Left ventricle myocardium inferior (tissue), 1 donor: ENCODE measurements at places on chromosomes 16 and 17. TPM values are rescaled to one million over a fixed set of nuclear protein-coding genes. Genes with fewer than 3 reads are reported as not detected.
A peak's percentile ranks its signal among the peaks of the same experiment; 100 is the strongest.

Gene DNAAF8
- 0.77 TPM for total RNA-seq

Gene PPP4C
- 32.2 TPM for total RNA-seq

Gene KATNIP
- total RNA-seq = 12.0 TPM

Gene CIITA
- 9.4 TPM for total RNA-seq

GRCh38 chr16:66846266-66846665 lies 2.1 kb downstream of the CA7 start:
- peaks cover 19% of the 10 kb centered on the region for H3K4me1 ChIP-seq
- peaks cover 62% of the 10 kb centered on the region for H3K27me3 ChIP-seq
- H3K27ac ChIP-seq = no peak overlapping the region

GRCh38 chr17:44844390-44844830 lies 3.3 kb upstream of the HIGD1B start:
- no peak overlapping the region for H3K4me3 ChIP-seq
- no peaks in the 10 kb centered on the region for H3K36me3 ChIP-seq
- peaks cover 15% of the 10 kb centered on the region for H3K4me1 ChIP-seq
- no peaks in the 10 kb centered on the region for H3K27me3 ChIP-seq

DNA sequence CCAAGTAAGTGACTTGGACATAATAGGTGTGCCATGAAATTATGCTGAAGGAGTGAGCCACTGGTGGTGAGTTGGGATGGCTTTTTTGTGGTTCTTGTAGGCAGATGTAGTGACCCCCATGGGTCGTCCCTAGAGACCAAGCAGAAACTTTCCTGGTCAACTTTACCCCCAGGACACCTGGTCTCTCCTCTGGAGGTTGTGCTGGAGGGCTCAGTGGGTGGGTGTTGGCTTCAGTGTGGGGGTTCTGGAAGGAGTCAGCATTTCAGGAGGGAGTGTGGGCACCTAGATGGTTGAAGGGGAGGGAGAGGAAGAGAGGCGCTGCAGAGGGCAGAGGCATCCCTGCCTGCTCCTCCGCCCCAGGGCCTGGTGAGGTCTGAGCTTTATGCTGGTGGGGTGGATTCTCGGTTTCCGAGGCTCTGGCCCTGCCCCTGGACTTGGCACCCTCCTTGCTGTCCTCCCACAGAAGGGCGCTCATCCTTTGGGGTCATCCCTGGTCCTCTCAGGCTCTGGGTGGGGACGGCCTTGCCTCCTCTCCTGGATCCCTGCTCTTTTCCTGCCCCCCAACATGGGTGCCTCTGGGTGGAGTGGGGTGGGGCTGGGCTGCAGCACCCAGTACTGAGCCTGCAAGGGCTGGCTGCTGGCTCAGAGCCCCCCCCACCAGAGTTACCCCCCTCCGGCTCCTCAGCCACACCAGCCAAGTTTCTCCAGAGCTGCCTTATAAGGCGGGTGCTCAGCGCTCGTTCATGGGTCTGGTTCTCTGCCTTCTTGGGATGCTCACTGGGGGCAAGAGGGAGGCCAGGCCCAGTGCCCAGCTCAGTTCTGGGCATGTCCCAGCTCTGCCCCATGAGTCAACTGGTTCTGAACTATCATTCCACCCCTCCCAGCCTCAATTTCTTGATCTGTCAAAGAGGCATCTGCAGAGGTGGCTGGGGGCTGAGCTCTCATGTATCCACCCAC lies 266.8 kb downstream of the SEC14L1 start:
- H3K27ac ChIP-seq = peak overlapping the region; percentile 76
- H3K27me3 ChIP-seq = no peaks in the 10 kb centered on the region
- no peak overlapping the region for H3K4me3 ChIP-seq
- peaks cover 81% of the 10 kb centered on the region for H3K4me1 ChIP-seq
- peaks cover 10% of the 10 kb centered on the region for H3K36me3 ChIP-seq

- peak; percentile 71 for DNase-seq
- H3K36me3 ChIP-seq = peaks cover 79% of the 10 kb centered on the region
- peaks cover 30% of the 10 kb centered on the region for H3K4me1 ChIP-seq
- no peak overlapping the region for H3K4me3 ChIP-seq
Measured at GRCh38 chr16:88628512-88628974, 9.8 kb upstream of the IL17C start.

GRCh38 chr17:67335245-67335835 lies 31.0 kb downstream of the PSMD12 start:
- DNase-seq = no peak
- no peak overlapping the region for H3K27ac ChIP-seq
- H3K4me1 ChIP-seq = no peaks in the 10 kb centered on the region

- peak overlapping the region; percentile 80 for H3K27ac ChIP-seq
- peaks cover 32% of the 10 kb centered on the region for H3K4me1 ChIP-seq
- peaks cover 56% of the 10 kb centered on the region for H3K27me3 ChIP-seq
- DNase-seq = peak; percentile 65
- H3K4me3 ChIP-seq = peak overlapping the region; percentile 61
- H3K36me3 ChIP-seq = no peaks in the 10 kb centered on the region
Measured at GRCh38 chr16:1019231-1020090, 37.9 kb downstream of the SOX8 start.

DNA sequence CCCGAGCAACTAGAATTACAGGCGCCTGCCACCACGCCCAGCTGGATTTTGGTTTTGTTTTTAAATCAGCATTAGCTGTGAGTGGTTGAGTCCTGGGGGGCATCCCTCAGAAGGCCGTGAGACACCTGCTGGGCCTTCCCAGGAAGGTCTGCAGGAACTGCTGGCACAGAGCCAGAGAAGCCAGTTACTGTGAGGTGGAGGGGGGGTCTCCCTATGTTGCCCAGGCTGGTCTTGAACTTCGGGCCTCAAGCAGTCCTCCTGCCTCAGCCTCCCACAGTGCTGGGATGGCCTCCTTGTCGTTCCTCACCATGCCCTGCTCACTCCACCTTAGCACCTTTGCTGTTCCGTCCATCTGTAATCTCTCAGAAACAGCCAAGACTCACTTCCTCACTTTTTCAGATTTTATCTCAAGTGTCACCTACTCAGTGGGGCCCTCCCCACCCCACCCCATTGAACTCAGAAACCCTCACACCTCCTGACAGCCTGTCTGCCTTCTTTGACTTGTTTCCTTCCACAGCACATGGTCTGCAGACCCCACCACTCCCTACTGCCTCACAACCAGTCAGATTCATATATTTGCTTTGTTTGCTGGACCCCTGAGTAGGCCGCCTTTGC lies 62.3 kb downstream of the WSB1 start:
- no peak overlapping the region for H3K4me3 ChIP-seq
- no peak for DNase-seq
- peaks cover 28% of the 10 kb centered on the region for H3K4me1 ChIP-seq
- no peaks in the 10 kb centered on the region for H3K36me3 ChIP-seq

DNA sequence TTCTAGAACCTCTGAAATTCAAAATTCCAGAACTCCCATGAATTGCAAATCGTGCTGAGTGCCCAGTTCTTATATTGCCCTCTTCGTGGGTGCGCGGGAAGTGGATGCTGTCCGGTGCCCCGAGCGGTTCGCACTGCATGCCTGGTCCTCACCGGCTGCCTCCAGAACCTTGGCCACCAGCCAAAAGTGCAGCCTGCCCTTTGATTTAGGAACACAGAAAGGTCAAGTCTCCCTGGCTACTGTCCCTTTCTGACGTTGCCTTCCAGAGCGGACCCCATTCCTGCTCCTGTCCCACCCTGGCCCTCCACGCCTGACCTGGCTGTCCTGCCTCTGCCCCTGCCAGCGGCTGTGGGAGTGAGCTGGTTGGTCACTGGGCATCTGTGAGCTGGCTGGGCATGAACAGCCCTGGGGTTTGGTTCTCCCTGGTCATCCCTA lies 9.7 kb downstream of the NEUROD2 start:
- no peaks in the 10 kb centered on the region for H3K36me3 ChIP-seq
- H3K4me3 ChIP-seq = no peak overlapping the region
- DNase-seq = no peak
- peaks cover 33% of the 10 kb centered on the region for H3K4me1 ChIP-seq
- peaks cover 100% of the 10 kb centered on the region for H3K27me3 ChIP-seq

DNA sequence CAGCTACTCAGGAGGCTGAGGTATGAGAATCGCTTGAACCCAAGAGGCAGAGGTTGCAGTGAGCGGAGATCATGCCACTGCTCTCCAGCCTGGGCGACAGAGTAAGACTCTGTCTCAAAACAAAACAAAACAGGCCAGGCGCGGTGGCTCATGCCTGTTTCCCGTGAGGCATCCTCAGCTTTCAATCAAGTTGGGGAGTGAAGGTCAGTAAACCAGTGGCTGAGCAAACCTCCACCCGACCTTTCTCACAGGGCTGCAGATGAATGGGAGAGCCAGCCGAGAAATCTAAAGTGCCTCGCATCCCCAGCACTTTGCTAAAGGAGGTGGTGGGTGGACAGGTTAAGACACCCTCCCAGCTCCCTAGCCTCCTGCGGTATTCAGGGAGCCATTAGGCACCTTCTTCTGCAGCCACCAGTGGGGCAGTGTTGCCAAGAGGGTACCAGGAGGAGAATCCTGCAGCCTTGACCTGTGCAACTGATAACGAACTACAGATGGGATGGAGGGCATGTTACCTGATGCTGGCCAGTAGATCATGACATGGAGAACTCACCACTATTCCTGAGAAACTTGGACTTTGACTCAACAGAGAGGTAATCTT lies 59.0 kb downstream of the KPNA2 start:
- no peak overlapping the region for H3K4me3 ChIP-seq
- H3K27me3 ChIP-seq = no peaks in the 10 kb centered on the region
- DNase-seq = no peak
- H3K4me1 ChIP-seq = peaks cover 10% of the 10 kb centered on the region

DNA sequence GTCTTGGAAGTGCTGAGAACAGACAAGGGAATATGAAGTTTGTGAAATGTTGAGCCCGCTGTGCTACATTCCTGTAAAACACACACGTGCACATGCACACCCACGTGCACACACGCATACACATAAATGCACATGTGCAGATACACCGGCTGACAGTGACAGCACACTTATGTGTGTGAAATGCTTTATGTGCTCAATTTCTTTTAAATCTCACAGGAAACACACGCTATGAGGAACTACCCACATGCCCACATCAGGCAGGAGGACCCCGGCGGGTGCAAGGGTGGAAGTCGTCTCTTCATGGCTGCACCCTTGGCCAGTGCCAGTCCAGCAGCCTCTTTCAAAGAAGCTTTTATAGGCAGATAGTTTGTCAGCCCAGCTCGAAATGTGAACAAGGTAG lies 561 bp upstream of the WFDC1 start:
- peaks cover 34% of the 10 kb centered on the region for H3K27me3 ChIP-seq
- H3K27ac ChIP-seq = peak overlapping the region; percentile 53
- H3K36me3 ChIP-seq = no peaks in the 10 kb centered on the region
- H3K4me3 ChIP-seq = peak overlapping the region; percentile 59

DNA sequence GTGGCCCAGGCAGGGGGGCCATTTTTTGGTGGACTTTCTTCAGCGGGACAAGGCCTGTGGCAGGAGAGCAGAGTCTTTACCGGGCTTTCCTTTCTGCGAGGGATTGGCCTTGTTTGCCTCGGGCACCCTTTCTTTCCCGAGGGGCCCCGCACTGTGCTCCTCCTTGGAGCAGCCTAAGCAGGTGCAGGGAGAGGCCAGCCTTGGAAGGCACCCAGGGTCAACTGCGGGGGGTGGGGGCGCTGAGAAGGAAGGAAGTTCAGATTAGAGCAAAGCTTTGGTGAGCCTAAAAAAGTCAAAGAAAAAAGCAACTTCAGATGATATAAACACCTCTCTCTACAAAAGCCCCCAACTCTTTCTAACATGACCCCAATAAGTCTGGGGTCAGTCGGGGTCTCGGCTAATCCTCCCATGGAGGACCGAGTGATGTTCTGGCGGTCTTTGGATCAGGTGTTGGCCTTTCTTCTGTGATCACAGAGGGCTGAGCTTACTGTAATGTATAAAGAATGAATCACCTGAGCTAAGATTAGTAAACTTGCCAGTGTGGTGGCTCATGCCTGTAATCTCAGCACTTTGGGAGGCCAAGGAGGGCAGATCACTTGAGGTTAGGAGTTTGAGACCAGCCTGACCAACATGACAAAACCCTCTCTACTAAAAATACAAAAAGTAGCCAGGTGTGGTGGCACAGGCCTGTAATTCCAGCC lies 63.0 kb downstream of the PGS1 start:
- H3K4me3 ChIP-seq = no peak overlapping the region
- H3K27ac ChIP-seq = no peak overlapping the region
- DNase-seq = no peak
- no peaks in the 10 kb centered on the region for H3K36me3 ChIP-seq
- H3K4me1 ChIP-seq = peaks cover 8% of the 10 kb centered on the region

DNA sequence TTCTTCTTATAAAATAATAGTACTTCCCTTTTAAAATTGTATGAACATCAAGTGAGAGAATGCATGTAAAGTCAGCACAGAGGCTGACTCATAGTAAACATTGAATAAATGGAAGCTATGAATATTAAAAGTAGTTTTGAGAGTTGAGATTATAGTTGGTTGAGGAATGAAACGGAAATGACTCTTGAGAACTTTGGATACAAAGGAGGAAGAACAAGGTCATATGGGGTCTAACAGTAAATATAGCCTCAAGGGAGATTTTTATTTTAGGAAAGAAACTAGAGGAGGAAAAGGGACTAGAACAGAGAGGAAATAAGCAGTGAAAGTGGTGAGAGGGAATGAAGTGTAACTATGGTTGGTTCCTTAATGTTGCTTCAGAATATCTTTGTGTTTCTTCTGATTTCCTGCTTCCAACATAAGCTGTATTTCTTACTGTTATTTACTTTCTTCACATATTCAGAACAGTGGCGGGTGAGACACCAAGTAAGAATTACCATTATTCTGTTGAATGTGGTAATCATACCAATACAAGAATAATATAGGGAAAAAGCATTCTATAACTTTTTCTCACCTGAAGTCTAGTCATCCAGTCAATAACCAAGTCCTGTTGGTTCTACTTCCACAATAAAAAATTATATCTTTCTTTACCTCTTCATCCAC lies 165.1 kb downstream of the CHD9 start:
- H3K4me1 ChIP-seq = peaks cover 82% of the 10 kb centered on the region
- H3K4me3 ChIP-seq = peak overlapping the region; percentile 34
- H3K36me3 ChIP-seq = peaks cover 13% of the 10 kb centered on the region

GRCh38 chr17:57632294-57632693 lies 112.8 kb downstream of the CCDC182 start:
- H3K36me3 ChIP-seq = peaks cover 8% of the 10 kb centered on the region
- H3K4me3 ChIP-seq = no peak overlapping the region
- H3K27me3 ChIP-seq = no peaks in the 10 kb centered on the region
- H3K27ac ChIP-seq = no peak overlapping the region

- DNase-seq = no peak
- no peak overlapping the region for H3K27ac ChIP-seq
- peaks cover 28% of the 10 kb centered on the region for H3K27me3 ChIP-seq
- no peak overlapping the region for H3K4me3 ChIP-seq
Measured at GRCh38 chr16:22671301-22672076, 142.5 kb upstream of the HS3ST2 start.

GRCh38 chr16:80518436-80518835 lies 22.4 kb upstream of the DYNLRB2 start:
- H3K27ac ChIP-seq = no peak overlapping the region
- H3K36me3 ChIP-seq = no peaks in the 10 kb centered on the region
- H3K4me1 ChIP-seq = no peaks in the 10 kb centered on the region
- DNase-seq = no peak
- H3K4me3 ChIP-seq = no peak overlapping the region
- peaks cover 53% of the 10 kb centered on the region for H3K27me3 ChIP-seq
